ENCODE measurements at places on chromosomes 7 and 10.

GRCh38 chr7:149748076-149748874 is 25.1 kb downstream of the ZNF467 start:
- DNase-seq = no peak

DNA sequence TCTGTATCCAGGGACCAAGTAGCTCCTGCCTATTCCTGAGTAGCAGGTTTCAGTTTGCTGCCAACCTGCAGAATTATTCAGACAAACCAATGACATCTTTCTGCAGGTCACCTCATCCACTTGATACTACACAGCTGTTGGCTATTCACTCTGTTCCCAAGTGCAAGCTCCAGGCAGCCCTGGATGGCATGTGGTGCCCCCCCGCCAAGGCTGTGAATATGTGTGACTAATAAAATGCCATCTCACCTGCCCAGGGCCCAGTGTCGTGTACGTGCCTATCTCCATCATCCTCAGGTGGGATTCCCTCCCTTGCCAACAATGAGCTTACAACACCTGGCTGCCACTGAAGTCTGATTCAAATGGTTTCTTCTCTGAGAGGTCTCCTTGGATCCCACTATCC is 125.8 kb downstream of the RAB11FIP2 start:
- no peak for DNase-seq

DNA sequence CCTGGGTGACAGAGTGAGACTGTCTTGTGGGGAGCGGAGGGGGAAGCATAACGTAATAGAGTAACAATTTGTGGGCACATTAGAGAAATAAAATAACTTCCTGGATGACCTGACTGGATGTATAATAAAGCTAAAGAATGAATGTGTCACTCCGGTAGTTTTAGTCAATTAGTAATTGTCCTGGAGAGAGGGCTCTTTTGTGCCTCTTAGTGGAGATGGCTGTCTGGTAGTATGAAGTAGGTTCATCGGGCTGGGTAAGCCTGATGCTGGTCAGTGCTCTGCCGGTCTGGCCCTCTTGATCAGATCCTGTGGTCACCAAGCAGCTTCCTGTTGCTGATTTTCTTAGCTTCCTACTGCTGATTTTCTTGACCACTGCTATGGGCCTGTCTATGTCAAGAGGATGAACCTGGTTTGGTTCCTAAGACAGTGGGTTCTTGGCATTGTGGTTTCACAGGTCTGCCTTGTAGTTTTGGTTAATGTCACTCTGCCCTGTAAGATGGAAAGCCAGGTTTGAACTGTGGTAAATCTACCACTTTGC is 34.1 kb downstream of the ZRANB1 start:
- DNase-seq = no peak

DNA sequence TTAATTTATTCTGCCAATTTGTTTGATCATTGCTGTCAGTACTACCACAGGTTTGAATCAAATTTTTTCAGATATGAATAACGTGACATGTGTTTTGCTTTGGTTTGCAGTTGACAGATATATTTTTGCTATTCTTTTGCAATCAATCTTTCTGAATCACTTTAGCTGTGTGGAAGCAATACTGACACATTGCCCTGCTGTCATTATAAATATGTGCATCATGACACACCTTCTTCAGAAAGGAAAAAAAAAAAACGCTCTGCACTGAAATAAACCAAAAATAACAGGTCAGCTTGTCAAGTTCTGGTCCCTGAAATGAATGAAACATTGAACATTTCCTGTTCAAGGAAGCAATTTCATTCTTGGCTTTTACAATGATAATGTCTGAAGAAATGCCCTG is 93.8 kb upstream of the FAM13C start:
- DNase-seq = no peak

DNA sequence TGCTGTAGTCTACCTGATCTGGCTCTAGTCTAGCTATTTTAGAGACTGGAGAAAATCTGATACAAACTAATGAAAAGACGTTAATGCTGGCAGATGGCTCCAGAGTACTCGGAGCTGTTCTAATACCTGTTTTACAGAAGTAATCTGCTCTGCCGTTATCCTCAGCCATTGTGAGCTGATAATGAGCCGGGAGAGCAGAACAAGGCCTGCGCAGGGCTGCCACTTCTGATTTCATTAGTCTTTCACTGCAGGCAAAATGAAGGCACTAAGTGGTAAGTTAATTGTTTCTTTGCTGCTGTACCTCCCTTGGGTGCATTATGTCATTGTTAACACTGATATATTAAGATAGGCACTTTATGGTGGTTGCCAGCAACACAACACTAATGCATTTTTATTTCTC is 456.4 kb upstream of the PFKP start:
- DNase-seq = no peak

DNA sequence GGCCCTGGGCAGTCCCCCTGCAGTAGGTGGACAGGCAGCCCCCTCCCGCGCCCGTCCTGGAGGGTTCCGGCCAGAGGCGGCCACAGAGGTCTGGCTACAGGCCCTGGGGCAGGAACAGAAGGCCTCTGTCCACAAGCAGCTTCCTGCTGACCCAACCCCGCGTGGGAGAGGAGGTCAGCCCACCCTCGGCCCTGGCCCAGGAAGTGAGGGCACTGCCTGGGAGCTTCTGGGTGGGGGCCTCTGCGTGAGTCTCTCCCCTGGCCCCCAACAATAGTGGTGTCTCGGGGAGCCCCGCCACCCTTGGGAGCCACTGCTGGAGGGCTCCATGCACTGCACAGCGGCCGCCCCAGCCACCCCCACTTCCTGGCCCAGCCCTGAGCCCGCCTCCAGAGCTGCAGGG is 4.7 kb downstream of the MICALL2 start:
- no peak for DNase-seq

DNA sequence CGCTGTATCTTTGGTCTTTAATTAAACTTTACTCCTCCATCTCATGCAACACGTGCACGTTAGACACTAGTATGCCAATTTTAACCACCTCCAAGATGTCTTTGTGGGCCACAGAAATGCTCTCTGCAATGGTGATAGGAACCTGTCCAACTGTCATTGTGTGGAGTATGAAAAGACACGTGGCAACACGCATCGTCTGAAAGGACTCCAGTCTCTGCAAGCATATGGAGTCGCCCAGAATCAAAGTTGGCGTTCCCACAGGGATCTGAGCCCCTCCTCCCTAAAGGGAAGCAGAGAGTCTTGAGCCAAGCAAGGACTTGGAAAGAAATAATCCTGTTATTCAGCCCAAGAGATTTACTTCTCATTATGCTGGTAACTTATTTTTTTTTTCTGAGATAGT is 301.1 kb downstream of the CALN1 start:
- no peak for DNase-seq

DNA sequence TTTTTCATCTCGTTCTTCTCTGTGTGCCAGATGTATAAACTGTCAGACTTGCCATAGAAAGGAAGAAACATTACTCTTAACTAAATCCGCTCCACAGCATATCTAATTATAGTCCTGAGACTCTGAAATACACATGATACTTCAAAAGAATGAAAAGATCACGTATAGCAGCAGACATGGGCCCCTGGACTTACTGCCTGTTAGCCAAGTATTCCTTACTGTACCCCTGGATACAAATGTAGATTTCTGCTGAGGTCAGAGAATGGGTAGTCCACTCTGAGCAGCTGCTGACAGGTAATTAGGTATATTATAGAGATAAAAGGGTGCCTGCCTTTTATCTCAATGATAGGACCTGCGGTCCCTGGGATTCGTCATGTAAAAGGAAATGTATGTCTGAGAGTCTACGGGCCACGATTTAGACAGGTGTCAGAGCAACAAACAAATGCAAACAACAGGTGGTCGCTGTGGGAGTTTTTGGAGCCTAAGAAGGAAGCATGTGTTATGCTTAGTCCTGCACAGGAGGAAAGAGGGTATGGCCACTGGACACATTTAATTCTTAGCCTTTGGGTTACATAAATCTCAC is 69.4 kb downstream of the VOPP1 start:
- DNase-seq = no peak

- no peak for DNase-seq
Observed at GRCh38 chr7:82257118-82257695, 186.4 kb downstream of the CACNA2D1 start.

DNA sequence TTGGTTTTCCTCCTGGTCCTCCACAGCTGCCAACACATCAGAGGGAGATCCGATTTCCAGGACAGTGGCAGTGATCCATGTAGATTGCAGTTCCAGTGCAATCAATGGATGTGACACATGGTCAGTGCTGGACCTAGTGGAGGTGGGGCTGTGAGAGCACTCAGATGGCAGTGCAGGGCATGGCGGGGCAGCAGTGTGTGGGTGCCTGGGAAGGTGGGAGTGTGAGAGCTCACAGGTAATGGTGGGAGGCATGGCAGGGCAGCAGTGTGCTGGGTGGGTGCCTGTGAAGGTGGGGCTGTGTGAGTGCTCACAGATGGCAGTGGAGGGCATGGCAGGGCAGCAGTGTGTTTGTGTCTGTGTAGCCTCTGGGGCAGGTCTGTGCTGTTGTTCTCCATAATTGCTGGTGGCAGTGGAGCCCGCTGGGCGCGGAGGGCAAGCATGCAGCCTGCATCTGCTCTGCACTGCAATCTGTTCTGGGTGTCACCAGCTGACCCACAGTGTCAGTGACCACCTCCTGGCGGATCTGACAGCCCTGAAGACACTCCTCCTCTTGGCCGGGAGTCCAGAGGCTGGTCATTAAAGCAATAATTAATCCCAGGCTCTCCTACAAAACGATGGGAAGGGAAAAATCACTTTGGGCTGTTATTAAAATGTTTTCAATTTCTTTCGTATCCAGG is 8.6 kb upstream of the ADARB2 start:
- no peak for DNase-seq

GRCh38 chr10:62559481-62560200 is 185.5 kb downstream of the ZNF365 start:
- DNase-seq = no peak

DNA sequence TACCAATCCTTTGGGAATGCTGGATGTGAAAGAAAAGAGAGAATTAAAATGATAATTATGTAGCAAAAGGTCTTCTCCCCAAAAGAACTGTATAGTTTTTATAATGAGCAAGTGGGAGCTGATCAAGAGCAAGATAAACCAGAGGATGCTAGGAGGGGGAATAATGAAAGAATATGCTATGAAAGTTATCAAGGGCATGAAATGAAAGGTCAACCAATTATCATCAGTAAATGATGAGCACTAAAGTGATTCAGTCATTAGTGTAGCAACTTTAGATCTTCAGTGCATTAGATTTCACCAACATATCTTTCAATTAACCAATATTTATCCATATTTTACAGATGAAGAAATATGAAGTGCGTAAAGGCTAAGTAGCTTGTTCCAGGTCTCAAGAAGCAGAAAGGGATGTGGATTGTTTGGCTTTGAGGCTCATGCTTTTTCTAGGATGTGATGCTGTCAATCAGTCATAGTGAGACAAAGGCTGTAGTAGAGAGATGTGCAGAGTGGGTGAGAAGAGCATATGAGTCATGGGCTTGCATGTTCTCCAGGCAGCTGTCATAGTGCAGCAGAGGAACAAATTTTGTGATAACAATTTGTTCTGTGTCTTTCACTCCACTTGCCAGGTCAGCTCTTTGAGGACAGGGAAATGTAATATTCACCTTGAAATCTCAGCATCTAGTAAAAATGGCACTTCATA is 5.7 kb upstream of the OR2F2 start:
- DNase-seq = no peak

DNA sequence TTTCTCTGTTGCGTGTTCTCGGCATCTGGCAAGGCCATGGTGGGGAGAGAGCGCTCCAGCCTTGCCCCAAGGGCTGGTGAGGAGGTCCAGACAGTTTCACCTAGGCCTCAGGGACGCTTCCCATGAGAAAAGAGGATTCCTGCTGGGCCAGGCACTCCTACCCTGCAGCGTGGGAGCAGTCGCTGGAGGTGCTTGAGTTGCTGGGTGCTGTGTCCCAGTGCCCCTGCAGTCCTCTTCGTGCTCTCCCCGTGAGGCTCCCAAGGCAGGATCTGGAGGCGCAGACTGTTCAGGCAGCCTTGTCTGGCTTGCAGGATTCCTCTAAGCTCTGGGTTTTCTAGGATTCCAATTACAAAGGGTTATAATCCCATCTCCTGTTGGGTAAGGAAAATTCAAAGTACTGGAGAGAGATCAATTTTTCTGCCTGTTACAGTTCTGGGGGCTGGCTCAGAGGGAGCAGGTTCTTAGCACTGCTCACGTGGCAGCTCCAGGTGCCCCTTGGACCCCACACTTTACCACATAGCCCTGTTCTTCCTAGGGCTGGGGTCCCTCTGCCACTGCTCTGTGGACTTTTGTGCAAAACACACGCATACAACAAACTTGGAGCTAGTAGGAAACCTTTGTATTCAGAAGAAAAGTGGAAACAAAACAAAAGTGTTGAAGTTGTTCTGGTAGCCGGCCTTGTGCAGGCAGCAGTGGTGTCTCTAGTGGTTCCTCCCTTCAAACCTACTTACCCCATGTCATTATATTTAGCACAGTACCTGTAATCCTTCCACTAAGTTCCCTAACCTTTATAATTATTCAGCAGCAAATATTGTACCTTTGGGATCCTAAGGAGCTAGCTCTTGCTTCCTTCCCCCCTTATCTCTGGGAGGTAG is 60.5 kb downstream of the CCNY start:
- no peak for DNase-seq

GRCh38 chr10:10612151-10612550 is 405.5 kb upstream of the CELF2 start:
- DNase-seq = no peak

GRCh38 chr7:148014541-148014940 is 576.0 kb upstream of the C7orf33 start:
- DNase-seq = no peak

- DNase-seq = no peak
Observed at GRCh38 chr7:74084722-74085578, 1.3 kb downstream of the LIMK1 start.

GRCh38 chr10:125808047-125808446 is 15.0 kb downstream of the UROS start:
- no peak for DNase-seq
